Cardiac atrium fibroblast (primary cell): ENCODE measurements at places on chromosomes 7 and 10. TPM values are rescaled to one million over a fixed set of nuclear protein-coding genes. Genes with fewer than 3 reads are reported as not detected.

POLR3A gene
- 9.1 and 9.9 TPM in 2 replicates for total RNA-seq

FAM237B gene
- total RNA-seq, result not detected in 2 replicates

SSC4D gene
- total RNA-seq, result 0.16 and 0.18 TPM in 2 replicates

NPC1L1 gene
- 0.18 TPM in 1 of 2 replicates, not detected in the other for total RNA-seq

ZNF25 gene
- total RNA-seq, result 6.5 and 8.1 TPM in 2 replicates

LRRC27 gene
- total RNA-seq, result 4.2 and 7.6 TPM in 2 replicates

ETV1 gene
- total RNA-seq, result 4.3 and 6.3 TPM in 2 replicates

ABCA13 gene
- not detected in 2 replicates for total RNA-seq

AKR1E2 gene
- 3.8 and 3.9 TPM in 2 replicates for total RNA-seq

DBF4 gene
- 7.5 and 11.0 TPM in 2 replicates for total RNA-seq

ADRB1 gene
- total RNA-seq, result not detected in 2 replicates

VAX1 gene
- total RNA-seq, result not detected in 2 replicates

GCK gene
- total RNA-seq, result 0.81 TPM in 1 of 2 replicates, not detected in the other

SYT15B gene
- total RNA-seq, result under 0.01 and 0.16 TPM in 2 replicates

ZNF503 gene
- total RNA-seq, result 5.8 and 10.8 TPM in 2 replicates

UROS gene
- total RNA-seq, result 52.9 and 73.5 TPM in 2 replicates

PTPRZ1 gene
- total RNA-seq, result 0.18 TPM in 1 of 2 replicates, not detected in the other

RARRES2 gene
- 7.8 TPM in 1 of 2 replicates, not detected in the other for total RNA-seq

PLXNA4 gene
- 9.2 and 15.4 TPM in 2 replicates for total RNA-seq

ZNF425 gene
- 2.7 and 4.1 TPM in 2 replicates for total RNA-seq

BUD23 gene
- 65.6 and 67.5 TPM in 2 replicates for total RNA-seq

TECTB gene
- total RNA-seq, result not detected in 2 replicates

C10orf105 gene
- total RNA-seq, result not detected in 2 replicates

SUGCT gene
- total RNA-seq, result 1.6 and 2.9 TPM in 2 replicates

MARVELD1 gene
- total RNA-seq, result 30.7 and 43.3 TPM in 2 replicates

CAMK1D gene
- 1.6 and 2.9 TPM in 2 replicates for total RNA-seq

PHYHIPL gene
- total RNA-seq, result not detected in 2 replicates

LRRN3 gene
- total RNA-seq, result 0.18 and 3.1 TPM in 2 replicates

PNLIPRP1 gene
- not detected in 2 replicates for total RNA-seq

ASAH2 gene
- under 0.01 and 7.3 TPM in 2 replicates for total RNA-seq

ADRA2A gene
- total RNA-seq, result 0.16 and 0.36 TPM in 2 replicates

SKIDA1 gene
- 0.18 and 0.65 TPM in 2 replicates for total RNA-seq

SH2D4B gene
- not detected in 2 replicates for total RNA-seq

JAKMIP3 gene
- under 0.01 and 0.16 TPM in 2 replicates for total RNA-seq

KNDC1 gene
- total RNA-seq, result 0.36 and 0.49 TPM in 2 replicates

FGFR2 gene
- total RNA-seq, result 0.16 TPM in 1 of 2 replicates, not detected in the other

SLK gene
- total RNA-seq, result 20.4 and 22.7 TPM in 2 replicates

IKZF1 gene
- total RNA-seq, result not detected in 2 replicates

TEX47 gene
- not detected in 2 replicates for total RNA-seq

ANXA8 gene
- total RNA-seq, result 0.16 and 0.54 TPM in 2 replicates

IDI2 gene
- total RNA-seq, result not detected in 2 replicates
